ENCODE measurements at places on chromosomes 1 and 21.

DNA sequence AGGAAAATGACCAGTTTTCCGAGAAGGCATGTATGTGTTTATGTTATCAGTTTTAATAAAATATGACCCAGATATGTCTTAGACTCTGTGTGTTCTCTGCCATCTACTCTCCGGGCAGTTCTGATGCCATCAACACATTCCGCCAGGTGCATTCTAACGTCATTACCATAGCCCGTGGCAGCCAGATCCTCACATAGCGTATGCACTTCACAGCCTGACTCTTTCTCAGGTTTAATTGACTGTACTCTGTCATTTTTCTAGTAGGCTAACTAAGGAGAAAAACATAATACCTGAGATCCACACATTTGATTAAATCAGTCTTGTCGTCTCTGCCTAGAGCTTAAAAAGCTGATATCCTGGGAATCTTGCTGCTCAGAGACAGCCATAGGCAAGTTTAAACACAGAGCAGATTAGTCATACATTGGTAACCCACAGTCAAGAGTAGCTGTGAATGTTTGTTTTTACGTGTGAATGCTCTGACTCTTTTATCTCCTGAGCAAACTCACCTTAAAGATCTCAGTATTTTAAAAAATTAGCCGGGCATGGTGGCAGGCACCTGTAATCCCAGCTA, 175.9 kb downstream of the GREM2 start:
- DNase-seq = no peak

- DNase-seq = no peak
Observed at GRCh38 chr1:229075217-229075616, 195.7 kb upstream of the RAB4A start.

- no peak for DNase-seq
Observed at GRCh38 chr1:54126271-54126815, 26.5 kb downstream of the CDCP2 start.

DNA sequence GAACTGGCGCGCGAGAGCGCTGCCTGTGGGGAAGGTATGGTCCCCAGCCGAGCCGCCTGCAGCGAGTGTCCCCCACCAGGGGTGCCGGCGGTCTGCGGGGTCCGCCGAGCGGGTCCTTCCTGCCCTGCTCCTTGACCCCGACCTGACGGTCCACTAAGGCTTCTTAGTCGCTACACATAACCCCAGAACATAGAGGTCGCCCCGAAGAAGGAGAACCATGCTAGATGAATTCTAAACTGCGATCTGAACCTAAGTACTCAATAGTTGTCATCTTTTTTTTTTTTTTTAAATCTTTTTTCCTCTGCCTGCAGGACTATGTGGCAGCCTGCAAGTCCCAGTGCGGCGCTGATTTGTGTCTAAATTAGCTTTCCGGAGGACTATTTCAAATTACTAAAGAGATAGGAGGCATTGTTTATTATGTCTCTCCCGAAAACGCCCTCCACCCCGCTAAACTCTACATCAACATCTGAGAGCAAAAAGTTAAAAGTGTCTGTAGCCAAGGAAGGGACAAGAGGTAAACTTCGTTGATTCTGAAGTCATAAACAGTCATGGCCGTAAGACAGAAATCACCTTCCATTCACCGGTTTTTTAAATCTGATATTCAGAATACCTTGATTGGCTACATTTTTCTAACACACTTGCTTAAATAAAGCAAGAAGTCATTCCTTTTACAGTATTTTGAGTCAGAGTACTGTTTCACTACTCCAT, 476 bp downstream of the AXDND1 start:
- DNase-seq = no peak

DNA sequence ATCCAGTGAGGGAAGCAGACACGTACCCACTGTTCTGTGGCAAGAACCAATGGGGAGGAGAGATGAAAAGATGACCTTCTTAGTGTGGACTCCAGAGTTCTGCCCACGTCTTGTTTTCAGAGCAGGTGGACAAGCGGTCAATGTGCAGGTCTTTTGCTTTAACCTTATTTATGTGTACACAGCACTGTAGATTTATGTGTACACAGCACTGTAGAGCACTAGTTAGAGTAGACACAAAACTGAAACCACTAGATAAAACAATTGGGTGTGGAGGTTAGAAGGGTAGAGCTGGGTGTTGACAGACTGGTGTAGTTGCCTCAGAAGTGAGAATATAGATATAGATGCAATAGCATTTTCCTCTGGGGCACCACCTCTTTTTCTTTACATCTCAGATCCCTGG, 150.0 kb downstream of the MAGI3 start:
- DNase-seq = no peak

GRCh38 chr1:7104339-7104738, 319.1 kb downstream of the CAMTA1 start:
- no peak for DNase-seq

GRCh38 chr1:23657659-23658275, 33.8 kb upstream of the RPL11 start:
- peak; percentile 31 for DNase-seq

DNA sequence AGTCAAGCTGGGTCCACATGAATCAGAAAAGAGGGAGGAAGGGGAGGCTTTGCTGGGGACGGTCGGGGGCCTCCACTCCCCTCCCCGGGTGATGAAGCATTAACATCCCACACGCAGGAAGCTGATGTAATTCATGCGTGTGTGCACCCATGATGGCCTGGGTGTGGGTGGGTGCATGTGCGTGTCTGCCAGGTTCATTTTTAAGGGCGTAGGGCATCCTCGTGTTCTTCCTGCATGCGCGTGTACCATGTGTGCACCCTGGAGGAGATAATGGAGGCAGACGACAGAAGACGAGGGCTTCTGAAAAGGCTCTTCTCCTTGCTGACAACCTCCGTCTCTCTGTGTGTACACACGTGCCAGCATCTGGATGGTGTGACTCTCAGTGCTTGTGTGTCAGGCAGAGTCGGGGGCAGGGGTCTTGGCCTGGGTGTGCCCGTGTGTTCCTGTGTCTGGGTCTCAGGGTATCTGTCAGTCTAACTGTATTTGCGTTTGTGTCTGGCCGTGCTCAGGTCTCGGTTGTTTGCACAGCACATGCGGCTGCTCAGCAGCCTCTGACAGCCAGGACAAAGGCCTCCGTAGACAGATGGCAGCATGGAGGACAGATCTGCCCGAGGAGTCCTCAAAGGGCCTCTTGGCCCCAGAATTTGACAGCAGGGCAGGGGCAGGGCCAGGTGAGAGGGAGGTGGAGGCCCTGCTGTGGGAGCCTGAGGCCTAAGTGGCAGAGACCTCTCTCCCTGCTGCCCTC, 2.4 kb downstream of the RAP1GAP start:
- no peak for DNase-seq

GRCh38 chr1:220967911-220968310, 88.7 kb downstream of the HLX start:
- no peak for DNase-seq

DNA sequence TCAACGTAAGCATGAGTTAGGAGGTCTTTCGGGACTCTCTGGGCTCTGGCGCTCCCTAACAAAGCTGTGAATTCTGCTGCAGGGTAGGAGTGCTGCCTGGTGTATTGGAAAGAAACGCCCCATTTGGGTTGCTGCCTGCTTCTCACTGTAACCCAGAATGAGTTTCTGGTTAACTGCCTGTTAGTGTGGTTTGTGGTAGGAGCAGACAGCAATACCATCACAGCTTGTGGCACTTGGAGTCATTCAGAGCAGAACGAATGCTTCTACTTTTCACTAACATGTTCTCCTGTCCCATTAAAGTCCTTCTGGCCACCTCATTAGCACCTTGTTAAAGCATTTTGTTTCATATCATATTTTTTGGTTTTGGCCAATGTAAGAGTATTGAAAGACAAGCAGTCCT, 18.1 kb downstream of the MAP3K7CL start:
- no peak for DNase-seq

GRCh38 chr1:174447866-174448530, at the start of gene GPR52:
Gene GPR52, plus strand, starts transcription at chr1:174447964. Its CDS starts 148 bp downstream, at chr1:174448112.
- no peak for DNase-seq

DNA sequence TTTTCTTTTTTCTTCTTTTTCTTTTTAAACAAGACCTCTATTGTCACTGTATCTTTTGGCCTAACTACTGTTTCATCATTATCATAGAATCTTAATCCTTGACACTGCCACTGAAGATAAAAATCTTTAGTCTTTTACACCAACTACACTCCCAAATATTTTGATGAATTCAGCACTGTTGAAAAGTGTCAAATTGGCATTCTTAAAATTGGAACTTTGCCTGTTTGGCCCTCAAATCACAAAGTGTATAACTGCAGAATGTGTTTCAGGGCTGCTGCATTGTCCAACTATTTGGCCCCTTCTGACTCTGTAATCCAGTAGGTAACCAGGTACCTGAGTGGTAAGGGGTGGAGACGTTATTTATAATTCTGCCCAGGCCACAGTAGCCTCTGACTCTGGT, 34.3 kb downstream of the ACTN2 start:
- DNase-seq = no peak

DNA sequence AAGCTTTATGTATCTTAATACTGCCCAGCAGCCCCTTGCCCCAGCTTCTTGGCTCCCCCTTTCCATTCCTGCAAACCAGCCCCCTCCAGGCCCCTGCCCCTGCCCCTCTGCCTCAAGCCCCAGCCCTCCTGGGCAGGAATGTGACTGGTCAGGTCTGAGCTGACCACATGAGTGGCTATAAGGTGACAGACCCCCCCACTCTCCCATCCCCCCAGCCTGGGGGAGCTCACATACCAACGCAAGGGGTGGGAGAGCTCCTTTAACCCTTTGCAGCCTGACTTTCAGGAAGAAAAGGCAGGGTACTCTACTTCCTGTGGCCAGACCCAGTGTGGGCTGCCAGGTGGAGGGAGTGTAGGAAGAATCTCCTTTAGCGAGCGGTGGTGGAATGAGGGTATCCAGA, 33.2 kb downstream of the AHDC1 start:
- DNase-seq = no peak

GRCh38 chr1:100671601-100672000, 47.9 kb upstream of the VCAM1 start:
- no peak for DNase-seq

- no peak for DNase-seq
Observed at GRCh38 chr1:167219194-167219593, 1.5 kb upstream of the POU2F1 start.

GRCh38 chr1:116704278-116704677, 36.7 kb upstream of the IGSF3 start:
- no peak for DNase-seq

- DNase-seq = peak; percentile 62
Observed at GRCh38 chr1:17276568-17276967, 27.7 kb downstream of the PADI3 start.

DNA sequence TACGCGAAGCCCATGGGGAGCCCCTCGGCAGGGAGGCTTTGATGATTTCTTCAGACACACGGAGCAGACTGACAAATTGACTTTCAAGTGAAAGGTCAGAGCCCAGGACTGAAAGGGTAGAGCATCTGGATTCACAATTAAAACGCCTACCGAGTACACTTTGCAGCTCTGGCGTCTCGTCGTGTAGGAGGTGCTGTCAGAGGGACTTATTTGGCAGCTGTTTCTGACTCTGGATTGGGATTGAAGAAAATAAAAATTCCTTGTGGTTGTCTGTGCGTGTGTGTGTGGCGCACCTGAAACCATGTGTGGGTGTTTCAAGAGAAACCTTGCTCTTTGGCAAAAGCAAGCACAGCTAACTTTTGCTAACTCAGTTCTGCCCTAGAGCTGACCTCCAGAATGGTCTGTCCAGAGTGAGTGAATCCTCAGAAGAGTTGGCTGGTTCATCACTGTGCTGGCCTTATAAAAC, 348.7 kb downstream of the HLX start:
- DNase-seq = no peak

DNA sequence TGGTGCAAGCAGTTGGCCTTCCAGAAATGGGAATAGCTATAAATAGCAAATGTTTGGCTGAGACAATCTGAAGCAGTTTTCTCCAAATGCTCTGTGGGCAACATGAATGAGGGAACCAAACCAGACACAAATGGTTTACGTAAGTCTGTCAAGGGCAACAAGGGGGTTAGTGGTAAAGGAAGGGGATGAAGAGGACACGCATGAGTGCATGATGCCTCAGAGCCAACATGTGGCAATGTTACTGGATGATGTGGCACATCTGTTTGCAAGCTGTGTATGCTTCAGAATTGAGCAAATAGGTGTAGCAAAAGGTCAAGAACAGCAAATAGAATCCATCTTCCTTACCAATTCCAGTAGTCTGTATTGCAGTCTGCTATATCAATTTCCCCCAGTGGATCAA, 76.3 kb upstream of the LMO4 start:
- no peak for DNase-seq

DNA sequence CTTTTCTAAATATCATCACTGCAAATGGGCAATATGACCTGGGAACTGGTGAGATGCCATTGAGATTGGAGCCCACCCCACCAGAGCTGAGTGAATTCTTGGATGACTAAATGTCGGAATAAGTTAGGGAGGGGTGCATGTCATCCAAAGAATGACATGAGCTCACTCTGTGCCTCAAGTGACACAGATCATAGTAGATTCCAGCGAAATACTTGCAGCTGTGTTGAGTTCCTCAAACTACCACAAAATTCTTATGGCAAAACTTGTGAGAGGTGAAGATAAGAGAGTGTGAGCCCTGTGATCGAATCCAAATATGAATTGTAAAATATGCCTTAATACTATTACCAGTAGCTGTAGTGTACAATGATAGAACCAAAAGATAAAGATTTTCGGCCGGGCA, 2.3 kb upstream of the TCP10L start:
- no peak for DNase-seq

DNA sequence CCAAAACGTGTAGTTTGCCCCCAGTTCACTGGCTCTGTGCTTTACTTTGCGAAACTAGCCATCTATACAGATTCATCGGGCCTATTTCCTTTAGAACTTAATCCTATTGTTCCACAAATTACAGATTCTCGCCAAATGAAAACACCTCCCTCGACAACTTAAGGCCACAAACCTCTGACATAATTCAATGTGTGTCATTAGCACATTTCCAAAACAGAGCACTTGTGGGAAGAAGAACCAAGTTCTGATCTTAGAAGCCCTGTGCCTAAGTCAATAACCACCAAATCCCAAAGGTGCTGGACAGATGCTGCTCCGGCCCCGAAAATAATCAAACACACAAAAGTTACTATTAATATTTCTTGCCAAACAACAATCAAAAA, 93.9 kb downstream of the SLC45A1 start:
- no peak for DNase-seq

GRCh38 chr1:78836726-78837125, 169.8 kb downstream of the ADGRL4 start:
- DNase-seq = no peak

GRCh38 chr1:171625225-171625624, 3.2 kb downstream of the MYOCOS start:
- DNase-seq = no peak

DNA sequence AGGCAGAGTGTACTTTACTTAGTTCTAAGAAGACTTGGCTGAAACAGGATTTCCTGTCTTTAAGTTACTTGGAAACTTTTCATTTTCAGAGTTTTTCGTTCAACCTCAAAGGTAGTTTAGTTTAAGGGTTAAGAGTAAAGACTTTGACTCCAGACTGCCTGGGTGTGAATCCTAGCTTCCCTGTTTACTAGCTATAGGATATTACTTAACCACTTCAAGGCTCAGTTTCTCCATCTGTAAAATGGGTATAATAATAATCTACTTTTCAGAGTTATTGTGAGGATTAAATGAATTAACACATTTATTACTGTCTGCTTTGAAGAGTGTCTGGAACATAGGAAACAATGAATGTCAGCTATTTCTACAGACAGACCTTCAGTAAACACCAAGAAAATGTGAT, 30.0 kb downstream of the ZNHIT6 start:
- DNase-seq = no peak

GRCh38 chr1:68421350-68421749, 28.4 kb downstream of the RPE65 start:
- DNase-seq = no peak

- DNase-seq = no peak
Observed at GRCh38 chr1:208174731-208175507, 69.3 kb downstream of the PLXNA2 start.

- DNase-seq = no peak
Observed at GRCh38 chr1:28519946-28520725, 14.3 kb downstream of the RCC1 start.
